ENCODE measurements at places on chromosomes 4 and X.

- no peak for DNase-seq
These were observed 222.4 kb downstream of the SLIT2 start for GRCh38 chr4:20474119-20474518.

DNA sequence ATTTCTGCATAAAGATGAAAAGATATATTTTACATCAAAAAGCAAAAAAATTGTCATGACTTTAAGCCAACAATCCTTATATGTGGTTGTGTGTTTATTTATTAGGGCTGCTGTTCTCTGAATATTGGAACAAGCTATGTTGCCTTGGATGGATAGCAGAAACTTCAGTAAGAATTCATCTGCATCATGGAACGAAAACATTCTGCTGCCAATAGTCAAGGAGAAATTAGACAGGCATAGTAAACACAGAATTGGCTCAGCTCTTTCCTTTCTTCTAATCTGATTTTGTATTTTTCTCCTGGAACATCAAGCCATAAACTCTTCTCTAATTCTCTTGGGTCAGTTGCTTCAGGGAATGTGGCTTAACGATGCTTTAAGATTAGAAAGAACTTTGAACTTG lies 1257.0 kb downstream of the NLGN4X start:
- no peak for DNase-seq

DNA sequence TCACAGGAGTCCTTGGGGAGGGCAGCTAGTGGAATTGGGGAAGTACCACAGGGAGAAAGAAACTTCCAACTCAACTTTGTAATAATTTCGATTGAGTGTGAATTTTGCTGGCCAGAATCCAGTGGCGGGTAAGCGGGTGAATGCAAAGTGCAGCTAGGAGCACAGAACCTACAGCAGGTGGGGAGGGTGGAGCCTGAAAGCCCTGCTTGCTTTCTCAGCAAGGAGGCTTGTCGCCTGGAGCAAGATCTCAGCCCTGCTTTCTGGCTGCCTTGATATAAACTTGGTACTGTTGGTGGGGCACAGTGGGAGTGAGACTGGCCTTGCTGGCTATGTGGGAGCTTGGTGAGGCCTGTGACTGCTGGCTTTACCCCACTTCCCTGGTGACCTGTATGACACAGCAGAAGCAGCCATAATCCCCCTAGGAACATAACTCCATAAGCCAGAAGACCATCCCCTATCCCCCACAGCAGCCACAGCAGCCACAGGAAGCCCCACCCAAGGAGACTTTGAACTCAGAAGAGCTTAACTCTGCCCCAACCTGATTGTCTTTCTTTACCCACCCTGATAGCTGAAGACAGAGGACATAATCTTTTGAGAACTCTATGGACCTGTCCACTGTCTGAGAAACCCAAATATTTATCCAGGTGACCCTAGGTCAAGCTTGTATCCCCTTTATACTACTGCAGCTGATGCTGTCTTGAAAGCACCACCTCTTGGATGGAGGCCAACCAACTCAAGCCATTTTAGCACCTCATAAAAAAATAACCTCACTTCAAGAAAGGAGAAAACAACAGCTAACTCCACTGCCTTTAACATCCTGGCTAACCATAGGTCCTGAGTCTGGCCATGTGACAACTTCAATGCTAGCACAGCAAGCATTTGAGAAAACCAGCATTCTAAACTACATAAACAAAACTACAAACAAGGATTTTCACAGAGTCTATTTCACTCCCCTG lies 87.2 kb upstream of the PDE5A start:
- DNase-seq: no peak

DNA sequence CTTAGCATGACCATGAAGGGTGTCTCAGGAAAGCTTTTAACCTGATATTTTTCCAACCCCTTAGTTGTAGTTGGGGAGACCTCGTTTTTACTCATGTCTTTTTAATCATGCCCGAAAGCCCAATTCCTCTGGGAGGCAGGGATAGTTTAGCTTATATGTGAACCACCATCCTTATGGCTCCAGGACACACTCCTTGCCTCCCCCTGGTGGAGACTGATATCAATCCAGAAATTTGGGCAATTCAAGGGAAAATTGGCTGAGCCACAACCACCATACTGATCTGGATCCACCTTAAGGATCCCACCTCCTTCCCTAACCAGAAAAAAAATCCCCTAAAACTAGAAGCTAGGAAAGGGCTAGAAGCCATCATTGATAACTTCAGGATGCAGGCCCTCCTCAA lies 13.4 kb upstream of the COL25A1 start:
- DNase-seq: no peak

- no peak for DNase-seq
These were observed 220.2 kb upstream of the MAD2L1 start for GRCh38 chr4:120286813-120287212.

- DNase-seq: no peak
These were observed 844.0 kb upstream of the FRG1 start for GRCh38 chr4:189096717-189097116.

GRCh38 chr4:156999175-156999517 lies 27.5 kb upstream of the PDGFC start:
- DNase-seq: no peak
